ENCODE measurements at places on chromosomes 7 and 10.

GRCh38 chr10:28595613-28596012 is 62.7 kb downstream of the WAC start:
- DNase-seq: no peak

DNA sequence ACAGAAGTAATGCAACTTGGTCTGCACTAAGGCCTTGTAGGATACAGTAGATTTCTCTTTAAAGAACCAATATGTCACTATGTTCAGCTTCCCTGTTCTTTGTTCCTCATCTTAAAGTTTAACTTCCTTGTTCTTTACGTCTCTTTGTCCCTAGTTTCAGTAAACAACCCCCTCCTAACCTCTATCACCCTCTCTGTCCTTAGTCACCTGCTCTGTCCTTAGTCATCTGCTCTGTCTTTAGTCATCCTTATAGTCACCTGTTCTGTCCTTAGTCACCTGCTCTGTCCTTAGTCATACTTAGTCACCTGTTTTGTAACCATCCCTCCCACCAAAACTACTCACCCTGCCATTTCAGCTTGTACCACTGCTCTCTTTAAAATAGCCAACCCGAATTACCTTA is 144.6 kb upstream of the TMEM106B start:
- DNase-seq: no peak

DNA sequence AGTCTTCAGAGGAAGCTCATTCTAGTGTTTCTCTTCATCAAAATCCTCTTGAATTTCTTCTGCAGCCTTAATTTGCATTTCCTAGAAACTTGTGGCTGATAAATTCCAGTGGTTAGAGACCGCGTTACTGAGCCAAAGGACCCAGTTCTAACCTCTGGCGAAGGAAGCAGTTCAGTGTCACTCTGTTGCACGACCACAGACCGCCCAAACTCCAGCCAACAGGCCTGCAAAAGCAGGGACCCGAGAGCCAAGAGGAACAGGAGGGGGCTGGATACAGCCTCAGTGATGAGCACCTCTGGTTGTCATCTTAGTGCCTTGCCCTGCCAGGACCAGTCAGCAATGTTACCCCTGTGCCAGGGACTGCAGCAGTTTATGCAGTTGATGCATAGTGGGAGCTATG is 70.0 kb downstream of the AFAP1L2 start:
- DNase-seq: no peak

DNA sequence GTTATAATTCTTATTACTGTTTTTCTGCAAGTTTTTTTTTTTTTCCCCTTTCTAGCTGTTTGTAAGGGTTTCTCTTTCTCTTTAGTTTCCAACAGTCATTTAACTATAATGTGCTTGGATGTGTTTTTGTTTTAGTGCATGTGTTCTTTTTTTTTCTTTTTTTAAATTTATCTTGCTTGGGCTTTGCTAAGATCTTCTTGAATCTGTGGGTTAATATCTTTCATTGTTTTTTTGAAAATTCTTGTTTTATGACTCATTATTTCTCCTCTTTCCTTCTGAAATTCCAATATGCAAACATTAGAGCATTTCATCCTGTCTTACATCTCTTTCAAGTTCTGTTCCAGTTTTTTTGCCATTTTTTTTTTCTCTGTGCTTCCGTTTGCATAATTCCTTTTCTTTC is 5.7 kb upstream of the HK1 start:
- no peak for DNase-seq

GRCh38 chr10:45442662-45443061 is 68.6 kb downstream of the ALOX5 start:
- no peak for DNase-seq
